ENCODE measurements at places on chromosomes 3 and 15. TPM values are rescaled to one million over a fixed set of nuclear protein-coding genes. Genes with fewer than 3 reads are reported as not detected.

GNAT1 gene
- total RNA-seq, result not detected

ACAP2 gene
- 12.5 TPM for total RNA-seq

CHST13 gene
- total RNA-seq, result 0.20 TPM

POPDC2 gene
- total RNA-seq, result 103 TPM

RASGRP1 gene
- total RNA-seq, result 0.10 TPM

- peak; percentile 72 for DNase-seq
Measured at GRCh38 chr3:52248816-52249547, 3.4 kb downstream of the PPM1M start.

DNA sequence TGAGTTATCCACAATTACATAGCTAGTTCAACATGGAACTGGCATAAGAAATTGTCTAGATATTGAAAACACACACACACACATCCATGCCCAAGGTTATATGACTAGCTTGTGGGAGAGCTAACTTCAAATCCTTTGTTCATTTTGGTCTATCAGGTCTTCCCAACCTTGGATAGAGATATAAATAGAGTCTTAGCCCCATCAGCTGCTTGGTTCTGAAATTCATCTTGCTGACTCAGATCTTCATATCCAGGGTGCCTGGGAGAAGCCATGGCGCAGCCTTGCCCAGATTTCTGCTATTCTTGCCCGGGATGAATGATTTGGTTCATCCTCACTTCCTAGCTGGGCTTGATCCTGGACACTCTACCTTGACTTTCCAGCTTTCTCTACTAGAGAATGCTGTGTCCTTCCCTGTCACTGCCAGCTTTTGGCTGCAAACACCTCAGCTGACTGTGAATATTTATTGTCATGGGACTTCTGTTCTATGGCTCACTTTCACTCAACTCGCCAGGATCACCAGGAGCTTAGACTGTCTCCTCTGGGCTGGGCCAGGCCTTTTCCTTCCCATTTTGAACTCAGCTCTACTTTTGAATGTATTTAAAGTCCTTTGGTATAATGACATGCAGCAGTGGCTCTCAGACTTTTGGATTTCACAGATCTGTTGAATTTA lies 324.4 kb downstream of the AGBL1 start:
- no peak for DNase-seq

- no peak for DNase-seq
Measured at GRCh38 chr3:76061654-76062053, 276.3 kb upstream of the ZNF717 start.

DNA sequence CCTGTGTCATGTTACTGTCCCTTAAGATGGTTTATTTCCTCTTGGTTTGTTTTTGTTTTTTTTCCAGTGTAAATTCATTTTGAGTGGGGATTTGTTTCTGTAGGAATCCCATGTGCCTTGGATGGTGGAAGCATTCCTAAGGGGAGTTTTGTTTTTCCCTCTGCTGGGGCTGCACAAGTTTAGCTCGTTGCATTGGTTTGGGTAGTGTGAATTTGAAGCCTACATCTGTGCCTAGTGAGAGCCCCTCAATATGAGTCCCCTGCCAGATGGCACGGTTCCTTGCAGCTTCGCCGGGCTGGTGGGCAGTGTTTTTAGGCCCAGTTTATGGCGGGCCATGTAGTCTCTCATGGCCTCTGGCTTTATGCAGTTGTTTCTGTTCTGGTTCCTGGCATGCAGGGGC lies 17.7 kb downstream of the ARID3B start:
- DNase-seq, result no peak

GRCh38 chr3:158725348-158726011 lies 6.8 kb downstream of the RARRES1 start:
- DNase-seq, result peak; percentile 49

DNA sequence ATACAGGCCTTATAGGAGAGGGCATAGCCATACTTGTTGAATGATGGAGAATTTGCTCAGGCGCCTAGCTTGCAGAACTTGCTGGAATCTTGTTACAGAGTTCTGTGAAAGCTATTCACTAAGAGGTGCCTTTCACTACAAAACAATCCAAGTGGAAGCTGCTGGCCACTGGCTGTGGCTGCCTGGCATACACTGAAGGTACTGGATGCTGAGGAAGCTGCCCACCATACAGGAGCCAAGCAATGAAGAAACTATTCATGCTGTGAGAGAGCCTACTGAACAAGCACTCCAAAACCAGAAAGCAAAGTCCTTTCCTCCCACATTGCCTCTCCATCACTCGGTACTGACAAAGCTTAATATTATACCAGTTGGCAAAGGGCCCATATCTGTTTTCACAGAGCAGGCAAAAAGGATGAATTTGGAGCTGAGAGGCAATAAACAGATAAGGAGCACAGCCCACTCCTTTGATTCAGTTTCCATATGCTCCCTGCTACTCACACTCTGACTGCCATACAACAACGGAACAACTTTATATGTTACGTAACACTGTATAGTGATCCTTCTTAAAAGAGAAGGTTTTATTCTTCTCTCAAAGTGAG lies 192.6 kb upstream of the ALCAM start:
- DNase-seq, result no peak

DNA sequence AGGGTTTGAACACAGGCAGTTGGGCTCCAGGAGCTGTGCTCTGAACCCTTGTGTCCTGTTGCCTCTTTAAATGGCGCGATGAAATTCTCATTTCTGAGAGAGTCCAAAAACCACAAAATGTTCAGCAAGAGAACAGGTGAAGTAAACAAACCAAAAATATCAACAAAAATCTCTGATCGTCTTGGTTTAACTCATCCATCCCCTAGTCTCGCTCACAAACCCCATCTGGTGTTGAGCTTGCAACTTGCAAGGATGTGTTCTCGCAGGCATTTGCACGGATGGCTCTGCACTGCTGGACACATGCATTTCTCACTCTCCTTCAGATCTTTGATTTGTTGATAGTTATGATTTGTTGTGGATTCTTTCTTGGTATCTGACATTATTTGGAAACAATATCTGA lies 31.1 kb downstream of the FAH start:
- no peak for DNase-seq

DNA sequence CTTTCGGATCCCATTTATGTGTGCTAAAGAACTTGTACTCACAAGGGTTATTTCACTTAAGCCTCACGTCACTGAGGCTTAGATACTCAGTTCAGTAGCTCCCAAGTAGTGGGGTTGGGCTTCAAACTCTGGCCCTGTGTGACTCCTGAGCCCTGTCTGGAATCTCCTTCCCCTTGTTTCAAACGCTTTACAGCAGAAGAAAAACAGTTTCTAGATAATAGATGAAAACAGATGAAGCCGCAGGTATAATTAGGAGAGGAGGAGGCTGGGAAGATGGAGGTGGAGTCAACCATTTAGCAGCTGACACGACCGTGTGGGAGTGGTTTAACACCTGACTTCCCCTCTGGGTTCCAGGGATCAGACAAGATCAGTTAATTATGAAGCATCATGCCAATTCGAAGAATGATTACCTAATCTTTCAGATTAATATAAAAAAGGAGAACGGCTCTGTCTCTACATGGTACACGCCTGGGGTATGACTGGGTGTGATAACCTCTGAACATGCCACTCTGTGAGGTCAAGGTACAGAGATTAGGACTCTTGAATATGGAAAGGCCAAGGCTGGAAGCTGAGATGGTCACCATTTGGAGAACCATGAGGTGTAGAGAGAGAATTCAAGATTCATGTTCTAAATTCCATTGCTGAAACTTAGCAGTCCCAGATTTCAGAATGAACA lies 31.1 kb downstream of the TPM1 start:
- DNase-seq, result no peak

DNA sequence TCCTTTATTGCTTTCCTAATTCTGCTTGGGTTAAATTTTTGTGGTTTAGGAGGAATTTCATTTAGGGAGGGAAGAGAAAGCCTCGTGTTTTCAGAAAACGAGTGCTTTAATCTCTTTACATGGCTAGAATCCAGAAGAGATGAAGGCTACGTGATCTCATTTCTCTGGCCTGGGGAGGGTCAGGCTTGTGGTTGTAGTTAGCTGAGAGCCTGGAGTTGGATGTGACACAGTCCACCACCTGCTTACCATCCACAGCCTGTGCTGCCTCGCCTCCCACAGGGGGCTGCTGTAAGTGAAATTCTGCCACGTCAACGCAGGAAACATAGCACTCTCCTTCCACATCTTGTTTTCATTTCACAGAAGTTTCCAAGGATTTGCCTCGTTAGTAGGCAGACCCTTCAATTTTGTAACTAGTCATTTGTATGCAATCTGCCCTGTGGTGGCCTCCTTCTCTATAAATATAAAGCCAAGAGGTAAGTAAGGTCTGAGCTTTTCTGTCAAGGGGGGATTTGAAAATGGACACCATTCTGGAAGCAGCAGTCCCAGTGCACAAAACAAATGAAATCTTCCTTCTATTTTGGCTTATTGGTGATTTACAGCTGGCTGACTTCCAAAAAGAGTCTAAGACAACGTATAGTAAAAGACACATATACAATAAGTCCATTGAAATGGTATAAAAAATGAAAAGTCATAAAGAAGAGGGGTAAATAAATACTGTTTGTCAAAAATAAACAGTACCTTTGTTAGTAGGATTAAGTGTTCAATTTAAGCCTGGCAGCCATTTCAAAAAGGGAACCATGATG lies 3.4 kb downstream of the GXYLT2 start:
- DNase-seq, result no peak

GRCh38 chr3:101252945-101253344 lies 67.4 kb downstream of the IMPG2 start:
- DNase-seq, result no peak

DNA sequence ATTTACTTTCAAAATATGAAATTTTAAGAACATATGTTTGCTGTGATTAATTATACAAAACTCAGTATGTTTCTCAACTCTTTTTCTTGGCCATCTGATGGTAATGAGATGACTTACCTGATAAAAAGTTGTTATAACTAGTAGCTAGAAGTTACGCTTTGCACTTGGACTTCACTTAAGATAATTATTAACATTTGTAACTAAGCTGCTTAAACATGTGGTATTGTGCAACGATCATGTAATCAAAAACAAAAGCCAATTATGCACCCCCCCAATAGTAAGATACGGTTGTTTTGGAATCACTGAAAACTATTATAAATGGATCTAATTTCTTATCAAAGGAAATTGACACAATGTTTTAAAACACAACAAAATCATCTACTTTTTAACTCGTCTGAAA lies 342.9 kb downstream of the CNTN3 start:
- no peak for DNase-seq
